WTC11 (cell line): ENCODE measurements at places on chromosomes 6 and 20.

- no peak for DNase-seq
Observed at GRCh38 chr6:113077794-113078193, 730.7 kb downstream of the RFPL4B start.

DNA sequence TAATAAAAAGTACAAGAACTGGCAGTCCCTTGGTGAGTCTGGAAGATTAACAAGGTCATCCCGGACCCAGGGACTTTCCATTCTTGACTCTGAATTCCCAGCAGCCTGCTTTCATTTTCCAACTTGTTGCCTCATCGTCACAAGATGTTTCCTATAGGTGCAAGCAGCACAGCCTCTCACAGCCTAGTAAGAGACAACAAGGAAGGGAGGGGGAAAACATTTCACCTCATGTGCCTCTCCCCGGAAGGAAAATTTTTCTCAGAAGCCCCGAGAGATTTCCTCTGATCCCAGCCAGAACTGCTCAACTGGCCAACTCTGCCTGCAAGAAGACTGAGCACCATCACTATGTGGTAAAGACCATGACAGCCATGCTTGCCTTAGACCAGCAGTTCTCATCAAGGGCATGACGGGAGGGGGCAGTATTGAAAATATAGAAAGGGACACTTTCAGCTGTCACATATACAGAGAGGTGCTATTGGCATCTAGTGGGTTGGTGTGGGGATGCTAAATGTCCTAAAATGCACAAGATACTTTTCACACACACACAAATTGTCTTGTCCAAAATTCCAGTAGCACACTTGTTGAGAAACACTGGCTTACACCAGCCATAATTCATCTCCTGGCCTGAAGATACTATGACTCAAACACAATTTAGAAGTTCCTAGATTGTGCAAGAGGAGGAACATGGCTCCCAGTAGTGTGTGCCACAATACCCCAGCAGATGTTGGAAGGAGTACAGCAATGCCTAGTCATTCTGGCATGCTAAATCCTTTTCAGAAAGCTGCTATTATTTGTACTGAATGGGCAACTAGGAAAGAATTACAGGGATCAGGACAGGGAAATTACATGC is 10.8 kb upstream of the WTAP start:
- no peak for DNase-seq

DNA sequence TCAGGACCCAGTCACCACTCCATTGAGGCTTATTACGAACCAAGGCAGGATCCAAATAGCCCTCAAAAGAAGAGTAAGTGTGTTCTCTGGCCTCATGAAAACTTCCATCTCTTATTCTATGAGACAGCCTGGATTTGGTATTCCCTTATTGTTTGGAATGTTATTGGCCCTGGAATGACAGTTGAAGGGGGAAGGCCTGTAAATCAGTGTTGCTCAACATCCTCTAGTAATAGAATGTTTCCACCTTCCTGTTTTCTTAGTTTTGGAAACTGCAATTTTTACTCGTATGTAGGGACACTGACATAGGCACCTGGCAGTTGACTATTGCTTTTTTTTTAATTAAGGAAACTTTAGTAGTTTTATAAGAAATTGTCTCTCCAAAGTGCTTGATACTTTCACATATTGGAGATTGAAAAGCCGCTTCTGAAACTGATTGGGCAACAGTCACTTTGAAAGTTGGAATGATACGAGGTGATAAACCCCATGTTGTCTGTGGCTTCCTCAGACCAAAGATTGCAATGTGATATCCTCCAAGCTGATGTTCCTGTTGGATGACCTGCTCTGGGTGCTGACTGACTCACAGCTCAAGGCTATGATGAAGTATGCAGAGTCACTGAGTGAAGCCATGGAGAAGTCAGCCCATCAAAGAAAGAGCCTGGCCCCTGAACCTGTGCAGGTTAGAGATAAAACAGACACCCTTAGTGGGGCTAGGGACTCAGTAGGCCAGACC is 43.1 kb downstream of the BLTP3A start:
- DNase-seq, result no peak

GRCh38 chr6:167907837-167908681 is 81.3 kb downstream of the AFDN start:
- DNase-seq, result no peak

DNA sequence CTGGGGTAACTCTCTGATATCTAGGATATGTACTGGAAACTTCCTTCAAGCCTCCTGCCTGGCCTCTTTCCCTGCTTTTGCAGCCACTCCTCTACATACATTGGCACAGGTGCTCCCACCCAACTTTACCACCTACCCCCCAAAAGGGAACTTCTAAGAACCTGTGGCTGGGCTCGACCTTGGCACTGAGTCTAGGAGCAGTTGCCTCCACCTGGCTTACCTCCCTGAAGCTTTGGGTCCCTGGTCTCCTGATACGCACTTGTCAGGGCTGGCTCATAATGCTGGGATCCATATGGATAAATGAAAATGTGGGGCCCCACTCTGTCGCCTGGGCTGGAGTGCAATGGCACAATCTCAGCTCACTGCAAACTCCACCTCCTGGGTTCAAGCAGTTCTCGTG is 56.2 kb downstream of the SSR1 start:
- no peak for DNase-seq

DNA sequence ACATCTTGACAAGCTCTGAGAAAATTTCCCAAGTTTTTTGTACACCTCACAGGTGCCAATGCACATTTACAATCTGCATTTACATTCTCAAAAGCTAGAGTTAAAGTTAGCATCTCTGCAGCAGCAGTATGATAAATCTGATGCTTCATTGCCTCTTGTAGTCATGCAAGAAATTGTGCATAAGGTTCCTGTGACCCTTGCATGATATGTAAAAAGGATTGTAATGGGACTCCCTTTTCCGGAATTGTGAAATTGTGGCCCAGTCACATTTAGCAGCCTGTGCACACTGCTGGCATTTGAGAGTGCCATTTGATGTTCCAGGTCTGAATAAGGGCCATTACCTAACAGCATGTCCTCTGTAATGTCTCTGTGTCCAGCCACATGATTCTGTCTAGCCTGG is 24.1 kb downstream of the HLA-DRB1 start:
- DNase-seq, result no peak

DNA sequence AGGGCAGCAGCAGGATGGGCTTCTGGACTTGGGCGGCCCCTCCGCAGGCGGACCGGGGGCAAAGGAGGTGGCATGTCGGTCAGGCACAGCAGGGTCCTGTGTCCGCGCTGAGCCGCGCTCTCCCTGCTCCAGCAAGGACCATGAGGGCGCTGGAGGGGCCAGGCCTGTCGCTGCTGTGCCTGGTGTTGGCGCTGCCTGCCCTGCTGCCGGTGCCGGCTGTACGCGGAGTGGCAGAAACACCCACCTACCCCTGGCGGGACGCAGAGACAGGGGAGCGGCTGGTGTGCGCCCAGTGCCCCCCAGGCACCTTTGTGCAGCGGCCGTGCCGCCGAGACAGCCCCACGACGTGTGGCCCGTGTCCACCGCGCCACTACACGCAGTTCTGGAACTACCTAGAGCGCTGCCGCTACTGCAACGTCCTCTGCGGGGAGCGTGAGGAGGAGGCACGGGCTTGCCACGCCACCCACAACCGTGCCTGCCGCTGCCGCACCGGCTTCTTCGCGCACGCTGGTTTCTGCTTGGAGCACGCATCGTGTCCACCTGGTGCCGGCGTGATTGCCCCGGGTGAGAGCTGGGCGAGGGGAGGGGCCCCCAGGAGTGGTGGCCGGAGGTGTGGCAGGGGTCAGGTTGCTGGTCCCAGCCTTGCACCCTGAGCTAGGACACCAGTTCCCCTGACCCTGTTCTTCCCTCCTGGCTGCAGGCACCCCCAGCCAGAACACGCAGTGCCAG is at the start of gene TNFRSF6B:
Gene TNFRSF6B (plus strand): TSS at position 25 of the 729 bp plus-strand sequence. CDS start 116 bp downstream, at position 141.
- no peak for DNase-seq
